ENCODE measurements at places on chromosomes 6 and 20.

DNA sequence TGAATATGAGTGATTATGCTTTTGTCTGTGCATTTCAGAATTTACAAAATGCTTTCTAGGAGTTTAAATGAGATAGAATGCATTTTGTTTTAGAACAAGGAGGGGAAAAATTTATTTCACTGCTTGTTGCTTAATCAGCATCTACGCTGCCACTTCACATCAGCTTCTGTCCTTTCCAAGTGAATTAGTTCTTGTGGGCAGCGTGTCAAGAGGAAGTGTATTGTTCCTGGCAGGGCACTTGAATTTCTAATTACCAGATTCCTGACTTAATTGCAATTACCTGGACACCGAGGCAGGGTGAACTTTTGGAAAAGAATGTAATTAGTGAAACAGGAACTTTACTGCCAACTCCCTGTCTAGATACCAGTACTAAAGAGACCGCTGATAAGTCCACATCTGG, 263.5 kb downstream of the TMEM242 start:
- no peak for DNase-seq

DNA sequence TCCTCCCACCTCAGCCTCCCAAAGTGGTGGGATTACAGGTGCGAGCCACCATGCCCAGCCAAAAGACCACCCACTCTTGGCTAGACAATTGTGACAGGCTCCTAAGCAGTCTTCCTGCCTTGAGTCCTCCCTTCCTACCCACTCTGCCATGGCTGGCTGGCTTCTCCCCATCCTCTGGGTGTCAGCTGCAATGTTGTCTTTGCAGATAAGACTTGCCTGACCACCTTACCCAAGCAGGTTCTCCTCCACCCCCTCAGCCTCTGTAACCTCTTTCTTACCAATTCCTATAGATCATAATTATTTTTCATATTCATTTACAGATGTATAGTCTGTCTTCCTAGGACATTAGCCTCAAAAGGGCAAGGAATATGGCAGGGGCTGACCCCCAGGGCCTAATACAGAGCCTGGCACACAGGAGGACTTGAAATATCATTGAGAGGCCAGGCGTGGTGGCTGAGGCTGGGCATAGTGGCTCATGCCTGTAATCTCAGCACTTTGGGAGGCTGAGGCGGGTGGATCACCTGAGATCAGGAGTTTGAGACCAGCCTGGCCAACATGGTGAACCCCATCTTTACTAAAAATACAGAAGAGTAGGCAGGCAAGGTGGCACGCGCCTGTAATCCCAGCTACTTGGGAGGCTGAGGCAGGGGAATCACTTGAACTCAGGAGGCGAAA, 28.7 kb upstream of the SPAG4 start:
- no peak for DNase-seq

GRCh38 chr6:98047164-98047563, 764.1 kb upstream of the MMS22L start:
- DNase-seq: no peak

DNA sequence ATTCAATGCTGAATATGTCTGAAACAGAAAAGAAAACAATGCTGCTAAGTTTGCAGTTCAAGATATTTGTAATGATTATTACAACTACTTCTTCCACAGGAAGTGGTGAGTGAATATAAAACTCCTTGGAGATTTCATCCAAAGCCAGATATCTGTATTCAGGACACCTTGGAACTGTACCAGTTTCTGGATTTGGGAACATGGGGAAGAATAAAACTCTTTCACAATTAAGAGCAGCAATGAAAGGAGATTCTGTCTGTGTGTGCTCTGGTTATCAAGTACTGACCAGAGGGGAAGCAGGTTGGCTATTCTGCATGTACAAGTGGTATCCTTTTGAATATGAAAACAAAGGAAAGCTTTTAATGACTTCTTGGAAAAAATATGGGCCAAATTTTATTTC, 21.1 kb downstream of the ELOVL2 start:
- no peak for DNase-seq

DNA sequence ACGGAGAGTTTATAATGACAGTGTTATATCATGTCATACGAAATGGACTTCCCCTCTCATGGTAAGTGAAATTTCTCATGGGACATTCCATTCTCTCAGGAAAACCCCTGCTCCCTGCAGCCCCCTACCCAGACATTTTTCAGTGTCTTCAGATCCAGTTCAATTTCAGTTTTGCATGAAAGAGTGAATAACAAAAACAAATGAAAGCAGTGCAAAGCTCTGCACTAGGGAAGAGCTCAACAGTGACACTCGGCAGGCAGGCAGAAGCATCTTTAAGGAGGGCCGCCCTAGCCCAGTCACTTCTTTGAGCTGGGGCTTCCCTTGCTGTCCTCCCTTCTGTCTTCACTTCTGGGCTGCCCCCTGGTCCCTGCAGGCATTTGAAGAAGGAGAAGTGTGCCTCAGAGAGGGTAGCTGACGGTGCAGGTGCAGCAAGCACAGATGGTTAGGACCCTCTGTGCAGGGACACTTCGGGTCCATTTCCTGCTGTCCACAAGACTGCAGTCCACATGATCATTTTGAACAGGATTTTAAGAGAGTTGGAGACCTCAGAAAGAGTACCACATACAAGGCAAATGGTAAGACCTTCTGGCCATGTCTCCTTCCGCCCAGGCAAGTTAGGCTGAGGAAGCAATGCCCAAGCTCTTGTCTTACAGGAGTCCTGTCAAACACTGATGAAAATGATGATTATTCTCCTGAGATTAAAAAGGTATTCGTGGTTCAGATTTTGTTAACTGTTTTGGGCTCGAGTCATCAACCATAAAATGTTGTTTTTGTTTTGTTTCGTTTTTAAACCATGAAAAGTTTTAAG, 5.4 kb upstream of the DUSP22 start:
- no peak for DNase-seq

DNA sequence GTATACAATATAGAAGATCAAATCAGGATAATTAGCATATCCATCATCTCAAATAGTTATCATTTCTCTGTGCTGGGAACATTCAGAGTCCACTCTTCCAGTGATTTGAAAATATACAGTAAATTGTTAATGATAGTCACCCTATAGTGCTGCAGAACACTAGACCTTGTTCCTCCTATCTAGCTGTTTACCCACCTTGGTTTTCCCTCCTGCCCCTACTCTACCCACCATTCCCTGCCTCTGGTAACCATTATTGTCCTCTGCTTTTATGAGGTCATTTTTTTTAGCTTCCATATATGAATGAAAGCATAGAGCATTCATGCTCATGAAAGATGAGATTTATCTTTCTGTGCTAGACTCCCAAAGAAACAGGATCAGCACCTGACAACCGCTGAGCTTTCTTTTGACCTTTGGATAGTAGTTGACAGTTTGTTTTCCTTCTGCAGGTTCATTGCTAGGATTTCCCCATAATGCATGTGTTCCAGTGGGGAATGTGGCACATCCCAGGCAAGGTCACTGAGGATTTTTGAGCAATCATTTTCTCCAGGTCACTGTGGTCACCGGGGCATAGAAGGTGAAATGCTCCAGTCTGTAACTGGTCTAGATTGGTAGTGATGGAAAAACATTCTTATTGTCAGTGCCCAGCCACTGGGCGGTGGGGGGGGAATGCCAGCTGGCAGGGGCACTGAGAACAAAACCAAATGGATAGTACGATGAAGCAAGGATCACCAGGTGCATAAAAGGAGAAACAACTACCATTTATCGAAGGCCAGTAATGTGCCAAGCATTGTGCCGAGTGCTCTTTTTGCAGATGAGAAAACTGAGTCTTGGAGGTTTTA, 33.6 kb upstream of the BCAS1 start:
- DNase-seq: no peak

- no peak for DNase-seq
Observed at GRCh38 chr6:111601886-111602285, 3.8 kb downstream of the TRAF3IP2 start.

- DNase-seq: no peak
Observed at GRCh38 chr6:7996538-7997111, 67.6 kb downstream of the BLOC1S5 start.

- no peak for DNase-seq
Observed at GRCh38 chr6:6470123-6470522, 118.4 kb upstream of the LY86 start.

GRCh38 chr6:33846226-33846625, 42.4 kb upstream of the MLN start:
- DNase-seq: no peak

DNA sequence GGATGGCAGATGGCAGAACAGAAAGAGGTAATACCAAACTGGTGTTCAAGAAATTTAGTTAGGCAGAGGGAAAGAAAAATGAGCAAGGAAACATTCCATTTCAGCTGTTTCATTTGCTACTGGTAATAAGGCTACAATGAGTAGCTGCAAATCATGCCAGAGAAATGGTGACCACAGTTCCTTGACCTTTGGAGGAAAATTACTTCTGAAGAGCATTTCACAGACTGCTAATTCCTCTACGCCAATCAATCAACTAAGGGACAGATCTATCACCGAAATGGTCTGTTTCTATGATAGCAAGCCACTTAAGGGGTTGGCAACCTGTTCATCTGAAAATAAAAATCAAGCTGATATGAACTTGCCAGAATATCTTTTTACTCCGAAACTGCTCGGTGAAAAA, 119.5 kb downstream of the PTPRK start:
- DNase-seq: no peak

- no peak for DNase-seq
Observed at GRCh38 chr6:127115746-127116145, 2.7 kb upstream of the RSPO3 start.

- DNase-seq: no peak
Observed at GRCh38 chr6:155504848-155505607, 49.4 kb upstream of the NOX3 start.

GRCh38 chr20:2385026-2385425, 4.3 kb downstream of the TGM6 start:
- DNase-seq: no peak

- DNase-seq: no peak
Observed at GRCh38 chr6:83911278-83911677, 51.8 kb downstream of the CYB5R4 start.

GRCh38 chr6:82015043-82015442, 232.5 kb downstream of the IBTK start:
- no peak for DNase-seq

DNA sequence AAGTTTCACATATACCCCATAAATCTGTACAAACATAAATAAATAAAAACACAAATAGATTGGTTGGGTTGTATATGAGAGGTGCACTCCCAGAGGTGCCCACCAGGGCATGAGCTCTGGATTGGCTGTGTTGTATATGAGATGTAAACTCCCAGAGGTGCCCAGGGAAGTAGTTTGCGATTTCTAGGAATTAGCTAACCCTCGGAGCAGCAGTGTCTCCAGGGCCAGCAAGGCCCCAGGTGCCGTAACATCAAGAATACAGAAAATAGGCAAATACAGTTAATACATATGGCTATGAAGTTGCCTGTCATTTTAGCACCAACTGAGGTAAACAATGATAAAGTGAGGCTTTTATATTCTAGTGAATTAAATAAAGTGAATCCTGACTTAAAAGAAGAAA, 5.4 kb upstream of the GINM1 start:
- DNase-seq: no peak

DNA sequence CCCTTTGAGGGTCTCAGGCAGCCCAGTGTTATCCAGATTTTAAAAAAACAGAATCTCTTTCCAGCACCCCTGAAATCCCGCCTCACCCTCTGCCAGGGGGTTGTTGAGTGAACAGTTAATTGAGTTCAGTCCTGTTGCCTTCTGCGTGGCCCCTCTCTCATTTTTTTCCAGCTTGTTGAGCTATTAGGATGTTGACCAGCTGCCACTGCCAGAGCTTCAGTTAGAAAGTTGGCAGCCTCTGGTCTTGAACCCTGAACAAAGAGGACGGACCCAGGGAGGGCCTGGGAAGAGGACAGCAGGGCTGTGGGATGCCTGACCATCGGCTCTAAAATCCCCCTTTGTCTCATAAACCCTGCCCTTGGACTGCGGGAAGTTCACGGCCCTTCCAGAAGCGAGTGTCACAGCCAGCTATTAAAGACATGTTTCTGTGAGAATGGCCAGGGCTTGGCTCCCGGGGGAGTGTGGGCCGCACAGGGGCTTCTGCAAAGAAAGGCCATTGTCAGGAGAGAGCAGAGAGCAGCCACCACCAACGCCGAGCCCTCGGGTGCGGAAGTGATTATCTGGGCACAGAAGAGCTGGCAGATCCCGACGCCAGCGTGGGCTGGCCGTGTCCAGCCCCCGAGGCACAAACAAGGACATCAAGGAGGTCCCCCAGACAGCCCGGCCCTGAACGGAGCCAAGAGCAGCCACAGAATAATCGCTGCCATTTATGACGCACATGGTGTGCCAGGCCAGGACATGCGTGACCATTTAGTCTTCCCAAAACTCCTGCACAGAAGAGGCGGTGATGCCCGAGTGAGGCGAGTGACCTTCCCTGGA, 189.0 kb downstream of the ANKRD60 start:
- no peak for DNase-seq

GRCh38 chr6:111478749-111479148, 4.3 kb downstream of the REV3L start:
- no peak for DNase-seq

GRCh38 chr6:134519465-134519864, 201.6 kb upstream of the SGK1 start:
- DNase-seq: no peak

DNA sequence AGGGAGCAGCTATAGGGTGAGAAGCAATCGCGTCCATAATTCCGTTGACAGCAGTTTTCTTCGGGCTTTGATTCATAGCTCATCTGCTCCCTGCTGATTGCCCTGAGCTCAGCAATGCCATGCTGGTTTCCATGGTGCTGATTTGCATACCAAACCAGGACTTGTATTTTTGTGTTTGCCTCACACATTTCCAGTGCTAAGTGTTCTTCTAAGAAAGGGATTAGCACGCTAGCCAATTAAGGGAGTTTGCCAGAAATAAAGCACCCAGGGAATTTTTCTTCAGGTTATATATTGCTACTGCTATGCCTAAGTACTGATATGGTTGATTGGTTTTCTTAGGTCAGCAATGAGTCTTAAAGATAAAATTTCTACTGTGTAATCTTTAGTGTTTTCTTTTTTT, 177.6 kb downstream of the PLCB1 start:
- DNase-seq: no peak

DNA sequence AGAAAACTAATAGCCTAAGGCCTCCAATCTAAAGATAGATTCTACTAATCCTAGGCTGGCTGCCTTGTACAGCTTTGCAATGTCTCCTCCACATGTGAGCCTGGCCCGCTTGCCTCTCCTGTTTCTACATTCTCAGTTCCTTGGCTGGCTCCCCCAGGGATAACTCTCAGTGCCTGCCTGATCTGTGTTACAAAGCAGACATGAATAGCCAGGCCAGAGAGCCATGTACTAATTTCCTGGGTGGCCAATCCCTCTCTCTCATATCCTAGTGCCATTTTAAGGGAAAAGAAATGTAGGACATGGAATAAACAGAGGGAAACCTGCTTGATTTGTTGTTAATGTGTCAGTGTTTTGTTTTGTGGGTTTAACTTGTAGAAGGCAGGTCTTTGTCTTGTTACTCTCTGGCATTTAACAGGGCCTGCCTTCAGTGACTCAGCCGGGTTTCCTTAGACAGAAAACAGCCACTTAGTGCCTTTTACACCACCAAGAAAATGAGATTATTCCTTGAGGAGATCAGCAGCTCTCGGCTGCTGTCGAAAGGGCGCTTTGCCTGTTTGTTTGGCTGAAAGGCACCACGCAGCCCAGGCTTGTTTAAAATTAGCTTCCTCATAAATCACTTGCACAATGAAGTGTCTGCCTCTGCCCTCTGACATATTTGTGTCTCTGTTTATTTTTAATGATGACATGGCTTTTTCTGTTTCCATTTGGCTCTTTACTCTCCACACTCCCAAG, 702.7 kb downstream of the MAFB start:
- no peak for DNase-seq

Measured in cerebellar nuclear complex (tissue), 1 donor.